ENCODE measurements at places on chromosomes 1 and 21.

DNA sequence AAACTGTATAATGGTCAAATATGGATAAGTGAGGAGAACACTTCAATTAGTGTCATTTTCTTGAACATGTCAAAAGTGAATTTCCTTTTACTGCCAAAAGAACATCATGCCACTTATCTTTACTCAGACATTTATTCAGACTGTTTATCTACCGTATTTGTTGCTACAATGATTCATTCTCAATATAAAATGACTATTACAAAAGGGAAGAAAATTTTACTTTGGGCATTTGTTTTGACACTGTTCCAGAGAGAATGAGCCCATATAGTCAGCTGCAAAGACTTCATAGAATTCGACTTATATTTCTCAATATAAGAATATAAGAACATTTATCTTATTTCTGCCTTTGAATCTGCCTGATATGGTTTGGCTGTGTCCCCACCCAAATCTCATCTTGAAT, 1699.1 kb downstream of the BRINP3 start:
- DNase-seq: no peak

- DNase-seq: no peak
Observed at GRCh38 chr1:216809649-216810048, 86.4 kb upstream of the ESRRG start.

- DNase-seq: no peak
Observed at GRCh38 chr1:109114342-109114674, 393 bp downstream of the ELAPOR1 start.

DNA sequence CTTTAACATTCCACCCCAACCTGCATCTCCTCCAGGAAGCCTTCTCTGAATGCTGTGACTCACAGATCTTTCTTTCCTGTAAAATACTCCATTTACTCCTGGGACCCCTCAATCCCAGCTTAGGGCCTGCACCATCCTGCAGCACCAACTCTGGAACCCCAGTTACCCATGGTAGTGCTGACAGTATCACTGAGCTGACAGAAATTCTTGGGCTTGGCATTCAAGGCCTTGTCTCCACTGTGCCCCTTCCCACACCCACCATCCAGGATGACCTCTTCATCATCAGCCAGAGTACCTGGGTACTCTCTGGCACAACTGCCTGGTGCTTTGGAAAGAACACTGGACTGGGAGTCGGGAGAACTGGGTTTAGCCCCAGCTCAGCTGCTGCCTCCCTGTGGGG, 8.3 kb downstream of the CYB5RL start:
- no peak for DNase-seq

DNA sequence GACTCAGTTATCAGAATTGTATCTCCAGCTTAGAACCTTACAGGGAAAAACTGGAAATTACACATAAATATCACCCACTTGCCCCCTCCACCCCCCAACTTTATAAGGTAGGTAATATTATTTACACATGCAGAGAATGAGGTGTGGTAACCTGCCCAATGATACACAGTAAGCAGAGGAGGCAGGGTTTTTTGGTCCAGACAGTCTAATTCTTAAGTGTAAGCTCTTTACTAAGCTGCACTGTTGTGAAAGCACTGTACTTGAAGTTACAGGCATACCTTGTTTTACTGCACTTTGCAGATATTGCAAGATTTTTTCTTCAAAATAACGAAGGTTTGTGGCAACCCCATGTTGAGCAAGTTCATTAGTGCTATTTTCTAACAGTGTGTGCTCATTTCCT, 24.8 kb upstream of the MYOCOS start:
- DNase-seq: no peak

DNA sequence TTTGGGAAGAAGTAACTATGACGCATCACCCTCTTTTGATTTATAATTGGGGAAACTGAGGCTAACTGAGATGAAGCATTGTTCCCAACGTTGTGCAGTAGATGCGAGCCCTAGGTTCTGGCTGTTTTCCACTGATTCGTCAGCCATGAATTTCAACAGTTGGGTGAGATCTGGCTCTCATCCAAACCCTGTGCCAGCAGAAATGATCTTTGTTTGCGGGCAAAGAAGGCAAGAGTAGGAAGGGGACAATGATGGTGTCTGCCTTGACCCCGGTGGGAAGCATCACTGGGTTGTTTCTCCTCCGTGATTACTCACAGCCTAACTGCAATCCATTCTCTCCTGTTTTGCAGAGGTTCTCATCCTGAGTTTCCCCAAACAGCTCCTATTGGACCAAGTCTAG, 142.3 kb downstream of the MIS18A start:
- DNase-seq: no peak

DNA sequence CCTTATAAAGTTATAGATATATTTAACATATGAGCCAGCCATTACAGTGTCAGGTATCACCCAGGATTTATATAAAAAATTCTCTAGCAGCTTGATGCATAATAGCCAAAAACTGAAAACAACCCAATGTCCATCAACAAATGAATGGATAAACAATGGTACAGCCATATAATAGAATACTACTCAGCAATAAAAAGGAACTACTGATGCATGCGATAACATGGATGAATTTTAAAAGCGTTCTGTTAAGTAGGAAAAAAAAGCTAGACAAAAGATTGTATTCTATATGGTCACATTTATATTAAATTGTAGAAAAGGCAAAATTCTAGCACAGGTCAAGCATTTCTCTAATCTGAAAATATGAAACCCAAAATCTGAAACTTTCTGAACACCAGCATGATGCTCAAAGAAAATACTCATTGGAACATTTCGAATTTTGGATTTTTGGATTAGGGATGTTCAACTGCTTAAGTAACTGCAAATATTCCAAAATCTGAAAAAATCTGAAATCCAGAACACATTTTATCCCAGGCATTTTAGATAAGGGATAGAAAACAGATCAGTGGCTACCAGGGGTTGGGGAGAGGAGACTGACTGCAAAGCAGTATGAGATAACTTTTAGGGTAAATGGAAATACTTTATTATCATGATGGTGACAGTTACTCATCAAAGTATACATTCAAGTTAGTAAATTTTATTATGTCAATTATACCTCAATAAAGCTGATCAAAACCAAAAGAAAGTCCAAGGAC, 22.0 kb downstream of the SLC16A1 start:
- no peak for DNase-seq

- DNase-seq: no peak
Observed at GRCh38 chr1:118947790-118948189, 40.4 kb downstream of the TBX15 start.

DNA sequence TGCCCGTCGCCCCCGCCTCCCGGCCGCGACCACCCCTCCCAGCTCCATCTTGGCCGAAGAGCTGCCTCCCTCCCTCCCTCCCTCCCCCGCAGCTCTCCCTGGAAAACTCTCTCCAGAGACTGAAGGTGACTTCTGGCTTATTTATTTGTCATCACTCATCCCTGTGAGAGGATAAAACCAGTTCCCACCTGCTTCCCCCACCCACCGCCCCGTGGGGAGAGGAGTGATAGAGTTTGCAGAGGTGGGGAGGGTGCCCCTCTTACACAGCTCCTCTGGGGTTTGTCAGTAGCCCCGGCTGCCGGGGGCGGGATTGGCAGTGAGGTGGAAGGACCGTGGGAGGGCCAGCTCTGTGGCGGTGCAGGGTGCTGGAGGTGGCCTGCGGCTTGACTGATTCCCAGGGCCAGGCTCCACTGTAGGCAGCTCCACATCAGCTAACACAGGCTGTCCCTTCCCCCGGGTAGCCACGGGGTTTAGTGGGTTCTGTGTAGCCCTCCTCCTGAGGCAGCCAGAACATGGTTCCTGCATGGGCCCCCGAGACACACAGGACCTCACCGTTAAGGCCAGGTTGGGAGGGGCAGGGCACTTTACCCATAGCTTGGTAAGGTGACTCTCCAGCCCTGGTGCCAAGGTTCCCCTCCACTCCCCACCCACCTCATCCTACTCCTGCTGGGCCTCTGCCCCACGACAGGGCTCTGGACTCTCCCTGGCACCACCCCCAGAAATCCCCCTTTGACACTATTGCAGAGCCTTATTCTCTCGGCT, 62.2 kb downstream of the ELK4 start:
- no peak for DNase-seq

- DNase-seq: no peak
Observed at GRCh38 chr1:159177272-159177907, 6.0 kb downstream of the CADM3 start.

DNA sequence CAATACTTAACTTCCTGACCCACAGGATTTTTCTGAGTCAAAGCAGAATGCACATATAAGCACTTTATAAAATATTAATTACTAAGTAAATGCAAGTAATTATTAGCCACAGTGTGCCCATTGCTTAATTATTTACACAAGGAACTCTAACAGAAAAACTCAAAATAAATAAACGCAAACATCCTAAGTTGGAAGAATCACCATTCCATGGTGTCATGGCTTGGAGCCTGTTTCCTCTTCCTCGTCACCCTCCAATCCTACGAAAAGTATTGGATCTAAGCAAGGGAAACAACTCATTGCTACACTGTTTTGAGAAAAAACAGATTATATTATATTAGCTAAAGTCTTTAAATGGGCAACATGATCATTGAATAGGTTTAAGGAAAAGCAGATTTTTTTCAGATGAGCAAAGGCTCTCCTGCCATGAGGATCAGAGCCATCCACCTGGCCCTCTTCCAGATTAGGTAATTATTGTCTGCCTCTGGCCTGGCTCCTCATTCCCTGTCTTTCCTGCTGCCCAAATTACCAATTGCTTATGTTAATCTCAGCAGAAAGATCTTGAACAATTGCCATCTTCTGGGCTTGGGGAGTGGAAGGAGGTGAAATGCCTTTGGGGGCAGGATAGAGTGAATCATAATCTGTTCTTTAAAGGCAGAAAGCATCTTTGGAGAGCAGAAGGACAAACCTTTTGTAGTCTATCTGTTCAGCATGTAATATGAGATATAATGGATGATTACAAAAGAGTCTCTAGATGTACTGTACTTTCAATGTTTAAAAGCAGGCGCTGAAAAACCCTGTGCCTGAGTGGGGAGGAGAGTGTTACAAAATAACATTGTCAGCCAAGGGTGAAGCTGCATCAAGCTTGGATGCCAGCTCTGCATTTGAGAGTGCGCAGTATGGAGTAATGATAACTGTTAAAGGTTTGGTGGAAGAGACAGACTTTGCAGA, 121.2 kb downstream of the DUSP10 start:
- DNase-seq: no peak

GRCh38 chr1:154521695-154522094, 19.5 kb upstream of the SHE start:
- DNase-seq: no peak

DNA sequence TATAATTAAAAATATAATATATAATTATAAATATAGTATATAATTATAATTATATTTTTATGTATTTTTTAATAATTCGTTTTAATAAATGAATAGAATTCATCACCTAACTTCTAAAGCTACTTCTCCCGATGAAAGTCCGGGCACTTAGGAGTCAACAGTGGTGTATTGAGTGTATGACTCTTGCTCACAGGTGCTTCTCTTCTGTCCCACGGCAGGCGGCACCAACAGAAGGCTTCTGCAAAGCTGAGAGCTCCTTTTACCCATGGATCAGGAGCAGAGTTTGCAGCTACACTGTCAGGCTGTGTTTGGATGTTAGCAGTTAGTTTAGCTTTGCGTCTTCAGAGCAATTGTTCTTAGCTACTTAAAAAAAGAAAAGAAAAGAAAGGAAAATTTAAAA, 122.4 kb downstream of the LIPI start:
- no peak for DNase-seq

GRCh38 chr1:227357171-227357926, 39.1 kb upstream of the CDC42BPA start:
- DNase-seq: no peak

DNA sequence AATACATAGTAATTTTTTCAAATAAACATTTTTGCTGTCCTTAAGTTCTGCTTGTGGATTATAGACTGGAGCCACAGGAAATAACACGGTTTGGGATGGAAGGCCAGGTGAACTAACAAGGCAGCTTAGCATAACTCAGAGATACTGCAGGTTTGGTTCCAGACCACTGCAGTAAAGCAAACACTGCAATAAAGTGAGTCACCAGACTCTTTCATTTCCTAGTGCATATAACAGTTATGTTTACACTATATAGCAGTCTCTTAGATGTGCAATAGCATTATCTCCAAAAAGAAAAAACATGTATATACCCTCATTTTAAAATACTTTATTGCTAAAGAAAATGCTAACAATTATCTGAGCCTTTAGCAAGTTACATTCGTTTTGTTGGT, 22.0 kb downstream of the LRRC42 start:
- DNase-seq: no peak

DNA sequence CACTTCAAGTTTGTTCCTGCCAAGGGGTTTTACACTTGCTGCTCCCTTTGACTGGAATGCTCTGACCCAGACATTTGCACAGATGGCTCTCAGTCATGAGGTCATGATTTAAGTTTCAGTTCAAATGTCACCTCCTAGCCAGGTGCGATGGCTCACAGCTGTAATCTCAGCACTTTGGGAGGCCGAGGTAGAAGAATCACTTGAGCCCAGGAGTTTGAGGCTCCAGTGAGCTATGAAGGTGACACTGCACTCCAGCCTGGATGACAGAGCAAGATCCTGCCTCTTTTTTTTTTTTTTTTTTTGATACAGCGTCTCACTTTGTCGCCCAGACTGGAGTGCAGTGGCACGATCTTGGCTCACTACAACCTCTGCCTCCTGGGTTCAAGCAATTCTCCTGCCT, 4.5 kb upstream of the ZMYM4 start:
- DNase-seq: no peak

GRCh38 chr1:158124034-158124433, 56.7 kb upstream of the CD1D start:
- DNase-seq: no peak

DNA sequence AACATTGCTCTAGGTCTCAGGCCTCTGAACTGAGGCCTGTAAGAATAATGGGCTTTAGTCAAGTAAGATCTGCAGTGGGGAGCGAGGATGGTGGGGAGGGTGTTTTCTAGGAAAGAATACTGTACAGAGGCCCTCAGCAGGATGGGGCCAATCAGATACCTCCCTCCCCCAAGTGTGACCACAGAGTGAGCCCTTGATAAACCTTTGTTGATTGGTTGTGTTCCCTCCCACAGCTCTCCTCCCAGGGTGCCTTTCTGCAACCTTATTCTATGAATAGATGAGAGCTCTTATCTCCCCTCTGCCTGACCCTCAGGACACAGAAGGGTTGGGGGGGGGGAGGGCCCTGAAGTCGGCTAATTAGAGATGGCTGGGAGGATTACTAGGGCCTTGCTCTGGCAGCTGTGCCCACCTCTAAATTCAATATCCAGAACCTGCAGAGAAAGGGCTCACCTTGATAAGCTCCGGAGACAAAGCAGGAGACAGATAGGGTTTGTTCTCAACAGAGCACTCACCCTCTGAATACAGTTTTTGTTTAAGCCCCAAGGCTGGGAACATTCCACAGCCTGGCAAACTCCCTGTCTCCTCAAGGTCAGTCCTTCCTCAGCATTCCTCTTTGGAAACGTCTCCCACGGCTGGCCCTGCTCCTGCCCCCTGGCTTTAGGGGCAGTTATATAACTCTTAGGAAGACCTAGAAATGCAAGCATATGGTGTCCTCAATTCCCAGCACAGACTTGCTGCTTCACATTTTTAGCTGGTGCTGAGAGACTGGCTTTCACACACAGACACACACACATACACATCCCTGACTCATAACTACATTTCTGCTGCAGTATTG, 42.9 kb downstream of the ATP1A1 start:
- DNase-seq: no peak

GRCh38 chr21:43950481-43950880, 61.6 kb upstream of the TRAPPC10 start:
- no peak for DNase-seq

Data from GM12892 (cell line).